ENCODE measurements at places on chromosomes 7 and 10. TPM values are rescaled to one million over a fixed set of nuclear protein-coding genes. Genes with fewer than 3 reads are reported as not detected.
A peak's percentile ranks its signal among the peaks of the same experiment; 100 is the strongest.

GRCh38 chr7:40047661-40048060 is 86.8 kb downstream of the MPLKIP start:
- no peak overlapping the region for H3K4me3 ChIP-seq
- H3K27me3 ChIP-seq: no peaks in the 10 kb centered on the region
- no peaks in the 10 kb centered on the region for H3K36me3 ChIP-seq
- no peak for DNase-seq
- no peaks in the 10 kb centered on the region for H3K4me1 ChIP-seq

- no peak overlapping the region for H3K4me3 ChIP-seq
- no peak for DNase-seq
- no peaks in the 10 kb centered on the region for H3K27me3 ChIP-seq
- H3K4me1 ChIP-seq: no peaks in the 10 kb centered on the region
These were observed 6.9 kb downstream of the WNT8B start for GRCh38 chr10:100469756-100470155.

PPIF gene
- total RNA-seq: 19.2 TPM

- H3K4me3 ChIP-seq: no peak overlapping the region
- H3K4me1 ChIP-seq: no peaks in the 10 kb centered on the region
- no peaks in the 10 kb centered on the region for H3K27me3 ChIP-seq
- no peaks in the 10 kb centered on the region for H3K36me3 ChIP-seq
These were observed 8.8 kb downstream of the GRK5 start for GRCh38 chr10:119216127-119216526.

DNA sequence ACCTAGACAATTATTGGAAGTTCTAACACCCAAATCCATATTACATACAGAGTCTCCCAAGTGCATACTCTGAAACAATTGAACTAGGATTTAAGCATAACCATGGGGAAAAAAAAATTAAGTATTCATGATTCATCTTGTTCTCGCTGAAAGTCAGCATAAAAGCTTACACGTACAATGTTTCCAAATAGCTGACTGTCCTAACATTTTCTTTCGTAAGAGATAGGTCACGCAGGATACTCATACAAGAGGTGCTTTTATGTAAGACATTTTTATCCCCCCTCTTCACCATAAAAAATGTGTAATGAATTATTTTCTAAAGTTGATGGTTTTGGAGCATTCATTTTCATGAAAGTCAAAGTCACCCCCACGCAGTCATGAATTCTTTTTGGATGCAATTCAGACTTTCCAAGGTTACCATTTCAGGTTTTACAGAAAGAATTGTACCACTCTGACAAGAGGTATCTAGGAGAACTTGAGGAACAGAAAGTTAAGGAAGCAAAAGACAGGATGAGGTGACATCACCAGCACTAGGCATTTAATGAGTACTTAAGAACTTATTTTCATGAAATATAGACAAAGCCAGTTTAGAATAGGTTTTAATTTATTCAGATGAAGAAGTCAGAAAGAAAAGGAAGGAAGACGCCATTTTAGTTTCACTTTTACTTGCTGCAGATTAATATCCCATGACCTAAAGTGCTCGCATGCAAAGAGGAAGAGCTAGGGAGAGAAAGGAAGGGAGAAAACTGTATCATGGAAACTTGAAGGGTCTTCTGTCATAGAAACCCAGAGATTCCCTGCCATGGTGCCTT is 55.8 kb downstream of the TMEM26 start:
- no peaks in the 10 kb centered on the region for H3K4me1 ChIP-seq
- no peak for DNase-seq
- peak overlapping the region; percentile 76 for H3K27ac ChIP-seq
- no peak overlapping the region for H3K4me3 ChIP-seq

DNA sequence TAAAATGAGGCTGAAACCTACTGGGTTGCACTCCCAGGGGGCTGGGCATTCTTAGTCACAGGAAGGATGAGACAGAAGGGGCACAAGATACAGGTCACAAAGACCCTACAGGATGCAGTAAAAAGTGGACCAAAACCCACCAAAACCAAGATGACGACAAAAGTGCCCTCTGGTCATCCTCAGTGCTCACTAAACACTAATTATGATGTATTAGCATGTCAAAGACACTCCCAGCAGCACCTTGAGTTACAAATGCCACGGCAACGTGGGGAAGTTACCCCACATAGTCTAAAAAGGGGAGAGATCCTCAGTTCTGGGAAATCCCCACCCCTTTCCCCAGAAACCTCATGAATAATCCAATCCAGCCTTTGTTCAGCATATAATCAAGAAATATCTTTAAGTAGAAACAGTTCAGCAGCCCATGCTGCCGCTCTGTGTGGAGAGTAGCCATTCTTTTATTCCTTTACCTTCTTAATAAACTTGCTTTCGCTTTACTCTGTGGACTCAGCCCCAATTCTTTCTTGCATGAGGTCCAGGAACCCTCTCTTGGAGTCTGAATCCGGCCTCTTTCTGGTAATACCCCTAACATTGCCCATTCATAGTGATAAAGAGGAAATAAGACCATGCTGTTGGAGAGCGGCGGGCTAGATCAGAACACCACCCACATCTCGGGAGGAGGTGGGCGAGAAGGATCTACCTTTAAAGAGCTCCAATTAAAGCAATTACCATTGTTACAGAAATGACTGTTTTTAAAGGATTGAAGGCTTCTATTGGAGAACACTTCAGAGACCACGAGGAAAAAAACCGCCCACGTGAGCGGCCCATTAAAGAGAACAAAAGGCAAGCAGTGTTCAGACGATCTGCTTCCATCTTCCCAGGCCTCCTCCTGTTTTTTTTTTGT is 170.9 kb downstream of the USP6NL start:
- H3K4me1 ChIP-seq: no peaks in the 10 kb centered on the region
- H3K36me3 ChIP-seq: no peaks in the 10 kb centered on the region
- no peak for DNase-seq
- no peak overlapping the region for H3K27ac ChIP-seq

GRCh38 chr7:134567368-134567767 is 18.5 kb downstream of the AKR1B15 start:
- no peak overlapping the region for H3K4me3 ChIP-seq
- H3K27ac ChIP-seq: no peak overlapping the region
- H3K36me3 ChIP-seq: no peaks in the 10 kb centered on the region
- DNase-seq: no peak

GRCh38 chr10:83612746-83613145 is 526.6 kb upstream of the GHITM start:
- no peak overlapping the region for H3K4me3 ChIP-seq
- H3K4me1 ChIP-seq: no peaks in the 10 kb centered on the region
- H3K36me3 ChIP-seq: no peaks in the 10 kb centered on the region
- H3K27ac ChIP-seq: no peak overlapping the region
- DNase-seq: no peak

TSPAN33 gene
- 12.5 TPM for total RNA-seq

DNA sequence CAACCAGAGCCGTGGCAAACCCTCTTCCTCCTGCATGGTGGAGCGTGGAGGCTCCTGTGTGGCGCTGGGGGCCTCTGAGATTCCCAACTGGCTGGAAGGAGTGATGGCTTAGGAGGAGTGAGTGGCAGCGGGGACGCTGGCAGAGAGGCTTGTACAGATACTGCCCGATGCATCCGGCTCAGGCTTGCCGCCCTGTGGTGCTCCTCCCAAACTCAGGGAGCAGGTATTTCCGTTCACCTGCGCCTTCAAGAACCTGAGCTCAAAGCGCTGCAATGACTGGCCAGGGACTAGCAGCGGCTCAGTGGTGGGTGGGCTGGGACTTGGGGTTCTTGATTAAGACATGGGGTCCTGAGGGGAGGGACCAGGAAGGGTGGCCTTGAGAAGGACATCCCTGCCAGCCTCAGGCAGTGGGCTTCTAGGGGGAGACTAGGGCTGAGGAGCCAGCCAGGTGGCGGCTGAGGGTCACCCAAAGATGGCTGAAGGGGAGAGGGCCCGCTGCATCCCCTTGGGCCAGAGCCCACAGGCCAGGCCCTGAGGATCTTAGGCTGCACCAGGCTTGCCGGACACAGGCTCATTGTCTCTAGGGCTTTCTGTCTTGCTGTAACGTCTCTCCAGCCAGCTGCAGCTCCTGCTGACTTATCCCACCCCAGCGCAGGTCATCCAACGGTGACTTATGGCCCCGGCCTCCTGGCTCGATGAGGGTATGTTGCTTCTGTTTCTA is 3.2 kb downstream of the ZNF775 start:
- no peak for DNase-seq
- peaks cover 43% of the 10 kb centered on the region for H3K4me1 ChIP-seq
- H3K36me3 ChIP-seq: no peaks in the 10 kb centered on the region
- no peak overlapping the region for H3K4me3 ChIP-seq
- no peaks in the 10 kb centered on the region for H3K27me3 ChIP-seq

GRCh38 chr10:71748671-71749191 is 24.6 kb downstream of the VSIR start:
- H3K36me3 ChIP-seq: peaks cover 2% of the 10 kb centered on the region
- no peaks in the 10 kb centered on the region for H3K27me3 ChIP-seq
- H3K4me3 ChIP-seq: no peak overlapping the region
- peaks cover 30% of the 10 kb centered on the region for H3K4me1 ChIP-seq

- no peaks in the 10 kb centered on the region for H3K4me1 ChIP-seq
- H3K4me3 ChIP-seq: no peak overlapping the region
- DNase-seq: no peak
- H3K27ac ChIP-seq: no peak overlapping the region
- no peaks in the 10 kb centered on the region for H3K36me3 ChIP-seq
These were observed 119.8 kb downstream of the EBF3 start for GRCh38 chr10:129844216-129844766.

DEPP1 gene
- total RNA-seq: 226 TPM

- H3K27me3 ChIP-seq: no peaks in the 10 kb centered on the region
- H3K36me3 ChIP-seq: no peaks in the 10 kb centered on the region
- H3K27ac ChIP-seq: no peak overlapping the region
- no peak for DNase-seq
These were observed 113.1 kb downstream of the C10orf105 start for GRCh38 chr10:71606257-71607081.

PPP1R3C gene
- 15.6 TPM for total RNA-seq

GRCh38 chr10:100347568-100348195 is 649 bp downstream of the SCD start:
- H3K27me3 ChIP-seq: no peaks in the 10 kb centered on the region
- peak overlapping the region; percentile 41 for H3K4me3 ChIP-seq
- no peak for DNase-seq
- H3K27ac ChIP-seq: no peak overlapping the region

- H3K27ac ChIP-seq: no peak overlapping the region
- H3K36me3 ChIP-seq: no peaks in the 10 kb centered on the region
- DNase-seq: no peak
- H3K27me3 ChIP-seq: no peaks in the 10 kb centered on the region
- no peak overlapping the region for H3K4me3 ChIP-seq
- H3K4me1 ChIP-seq: no peaks in the 10 kb centered on the region
These were observed 78.4 kb upstream of the TMEM168 start for GRCh38 chr7:112868609-112869008.

- no peak for DNase-seq
- H3K4me1 ChIP-seq: peaks cover 21% of the 10 kb centered on the region
- H3K27ac ChIP-seq: no peak overlapping the region
- peaks cover 3% of the 10 kb centered on the region for H3K36me3 ChIP-seq
These were observed 60.0 kb downstream of the WAC start for GRCh38 chr10:28592953-28593352.

IDE gene
- total RNA-seq: 19.5 TPM

TMEM106B gene
- 42.8 TPM for total RNA-seq

GRCh38 chr10:118720685-118721538 is 33.9 kb downstream of the CACUL1 start:
- DNase-seq: peak; percentile 72
- H3K4me1 ChIP-seq: peaks cover 19% of the 10 kb centered on the region
- H3K27ac ChIP-seq: no peak overlapping the region

TAS2R4 gene
- total RNA-seq: 3.4 TPM

DNA sequence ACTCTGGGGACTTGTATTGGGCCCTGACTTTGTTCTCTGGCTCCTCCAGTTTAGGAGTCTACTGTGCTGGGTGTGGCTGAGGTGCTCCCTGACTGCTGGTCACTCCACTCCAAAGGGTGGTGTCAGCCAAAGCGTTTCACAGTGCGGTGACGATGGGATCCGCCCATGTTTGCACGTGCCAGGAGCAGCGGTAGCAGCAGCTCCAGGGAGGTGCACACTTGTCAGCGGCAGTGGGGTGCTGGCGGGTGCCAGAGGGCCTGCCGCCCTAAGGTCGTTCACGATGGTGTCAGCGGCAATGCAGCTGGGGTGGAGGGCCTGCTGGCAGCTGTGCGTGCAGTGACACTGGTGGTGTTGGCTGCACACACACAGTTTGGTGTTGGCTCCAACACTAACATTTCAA is 268.5 kb upstream of the AKR1E2 start:
- no peak overlapping the region for H3K27ac ChIP-seq
- H3K36me3 ChIP-seq: no peaks in the 10 kb centered on the region
- H3K4me1 ChIP-seq: no peaks in the 10 kb centered on the region
- H3K27me3 ChIP-seq: no peaks in the 10 kb centered on the region
- H3K4me3 ChIP-seq: no peak overlapping the region
- DNase-seq: no peak

DNA sequence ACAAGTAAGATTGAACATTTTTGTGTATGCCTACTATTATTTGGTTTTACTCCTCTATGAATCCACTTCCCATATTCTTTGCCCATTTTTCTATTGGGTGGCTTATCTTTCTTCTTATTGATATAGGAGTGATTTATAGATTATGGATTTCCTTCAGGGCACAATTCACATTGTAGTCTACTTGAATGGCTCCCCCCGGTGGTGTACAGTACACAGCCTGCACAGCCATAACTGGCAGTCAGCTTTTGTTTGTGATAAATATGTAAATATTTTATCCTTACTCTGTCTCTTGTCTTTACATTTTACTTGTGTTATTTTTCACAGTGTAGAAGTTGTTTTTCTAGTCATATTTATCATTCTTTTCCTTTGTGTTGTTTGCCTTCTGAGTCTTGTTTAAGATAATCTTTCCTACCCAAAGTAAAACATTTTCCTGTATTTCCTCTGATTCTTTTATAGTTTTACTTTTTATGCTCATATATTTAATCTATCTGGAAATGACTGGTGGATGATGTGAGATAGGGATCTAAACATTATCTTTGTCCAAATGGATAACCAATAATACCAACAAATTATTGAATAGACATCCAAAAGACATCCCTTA is 23.9 kb upstream of the CALD1 start:
- no peaks in the 10 kb centered on the region for H3K27me3 ChIP-seq
- no peaks in the 10 kb centered on the region for H3K4me1 ChIP-seq
- H3K4me3 ChIP-seq: no peak overlapping the region
- no peak for DNase-seq
- H3K36me3 ChIP-seq: no peaks in the 10 kb centered on the region
- no peak overlapping the region for H3K27ac ChIP-seq

DNA sequence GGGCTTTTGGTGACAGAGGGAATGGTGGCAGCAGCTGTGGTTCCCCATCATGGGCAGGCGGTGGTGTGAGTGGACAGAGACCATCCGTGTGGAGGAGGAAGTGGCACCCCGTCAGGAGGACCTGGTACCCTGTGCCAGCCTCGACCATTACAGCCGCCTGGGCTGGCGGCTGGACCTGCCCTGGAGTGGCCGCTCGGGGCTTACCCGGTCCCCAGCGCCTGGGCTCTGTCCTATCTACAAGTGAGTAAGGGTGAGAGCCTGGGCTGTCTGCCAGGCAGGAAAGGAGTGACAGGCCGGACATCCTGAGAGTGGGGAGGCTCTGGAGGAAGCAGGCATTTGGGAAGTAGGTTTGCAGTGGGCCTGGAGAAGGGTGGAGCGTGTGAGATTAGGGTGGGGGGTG is 2.9 kb upstream of the ZNF467 start:
- DNase-seq: peak; percentile 65
- no peaks in the 10 kb centered on the region for H3K36me3 ChIP-seq
- peaks cover 13% of the 10 kb centered on the region for H3K4me1 ChIP-seq

All from body of pancreas (tissue), 4 donors.